ENCODE measurements at places on chromosomes 16 and 17. TPM values are rescaled to one million over a fixed set of nuclear protein-coding genes. Genes with fewer than 3 reads are reported as not detected.

HSD17B1 gene
- total RNA-seq, result 14.4 TPM

SHISA9 gene
- 0.68 TPM for total RNA-seq

ITGB3 gene
- 10.3 TPM for total RNA-seq

TEKT1 gene
- total RNA-seq, result 7.0 TPM

KIF2B gene
- 92.8 TPM for total RNA-seq

DNA sequence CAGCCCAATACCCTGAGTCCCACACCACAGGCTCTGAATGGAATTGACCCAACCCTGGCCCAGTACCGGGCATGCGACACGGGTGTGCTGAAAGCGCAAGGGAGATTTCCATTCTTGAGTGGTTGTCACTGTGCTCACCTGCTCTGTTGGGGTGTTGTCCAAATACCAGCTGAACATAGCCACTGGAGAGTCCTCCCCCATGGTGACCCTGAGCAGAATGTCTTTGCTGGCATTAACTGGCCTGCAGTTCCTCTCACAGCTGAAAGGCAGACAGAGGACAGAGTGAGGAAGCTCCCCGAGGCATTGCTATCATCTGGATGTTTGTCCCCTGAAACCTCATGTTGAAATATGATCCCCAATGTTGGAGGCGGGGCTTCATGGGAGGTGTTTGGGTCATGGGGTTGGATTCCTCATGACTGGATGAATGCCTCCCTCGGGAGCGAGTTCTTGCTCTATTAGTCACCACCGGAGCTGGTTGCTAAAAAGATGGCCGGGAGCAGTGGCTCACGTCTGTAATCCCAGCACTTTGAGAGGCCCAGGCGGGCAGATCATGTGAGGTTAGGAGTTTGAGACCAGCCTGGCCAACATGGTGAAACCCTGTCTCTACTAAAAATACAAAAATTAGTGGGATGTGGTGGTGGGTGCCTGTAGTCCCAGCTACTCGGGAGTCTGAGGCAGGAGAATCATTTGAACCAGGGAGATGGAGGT, 57.3 kb upstream of the BCO1 start:
- DNase-seq, result peak; percentile 87
- no peaks in the 10 kb centered on the region for H3K36me3 ChIP-seq
- H3K4me3 ChIP-seq, result no peak overlapping the region
- H3K27ac ChIP-seq, result no peak overlapping the region
- H3K27me3 ChIP-seq, result no peaks in the 10 kb centered on the region

DNA sequence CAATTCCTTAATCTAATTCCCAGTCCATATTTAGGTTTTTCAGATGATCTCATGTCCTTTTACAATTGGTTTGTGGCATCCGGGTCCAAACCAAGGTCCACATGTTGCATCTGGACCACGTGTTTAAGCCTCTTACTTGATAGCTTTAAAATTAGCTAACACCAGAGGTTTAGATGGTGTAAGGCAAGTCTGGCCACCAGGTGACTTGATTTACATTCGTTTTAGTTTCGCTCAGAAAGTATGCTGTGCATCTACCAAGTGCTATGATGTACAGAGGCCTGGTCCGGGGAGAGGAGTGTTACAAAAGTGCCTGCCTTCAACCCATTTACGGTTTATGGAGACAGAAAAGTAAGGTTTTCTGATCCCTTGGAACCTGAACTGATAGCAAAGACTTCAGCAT, 878 bp upstream of the DNAJA2 start:
- H3K27me3 ChIP-seq, result no peaks in the 10 kb centered on the region
- peak overlapping the region; percentile 98 for H3K27ac ChIP-seq
- peaks cover 31% of the 10 kb centered on the region for H3K4me1 ChIP-seq
- H3K36me3 ChIP-seq, result no peaks in the 10 kb centered on the region

- no peak overlapping the region for H3K27ac ChIP-seq
- no peaks in the 10 kb centered on the region for H3K4me1 ChIP-seq
- H3K4me3 ChIP-seq, result no peak overlapping the region
- no peaks in the 10 kb centered on the region for H3K36me3 ChIP-seq
These were observed 4.5 kb downstream of the TMEM100 start for GRCh38 chr17:55717898-55718735.

GRCh38 chr16:57649846-57650245, 18.3 kb upstream of the ADGRG3 start:
- H3K4me3 ChIP-seq, result no peak overlapping the region
- H3K27me3 ChIP-seq, result no peaks in the 10 kb centered on the region
- no peaks in the 10 kb centered on the region for H3K36me3 ChIP-seq
- H3K27ac ChIP-seq, result no peak overlapping the region
